ENCODE measurements at places on chromosomes 1 and 21. TPM values are rescaled to one million over a fixed set of nuclear protein-coding genes. Genes with fewer than 3 reads are reported as not detected.

The KPNA6 gene
- total RNA-seq: 39.8 TPM

The GFI1 gene
- 18.8 TPM for total RNA-seq

The ELF3 gene
- total RNA-seq: 2.0 TPM

The CGN gene
- 0.75 TPM for total RNA-seq

The LCE3D gene
- total RNA-seq: not detected

The MROH7 gene
- 0.77 TPM for total RNA-seq

The PER3 gene
- total RNA-seq: 21.2 TPM

All from T-helper 17 cell (primary cell).